ENCODE measurements at places on chromosomes 6 and 20.

DNA sequence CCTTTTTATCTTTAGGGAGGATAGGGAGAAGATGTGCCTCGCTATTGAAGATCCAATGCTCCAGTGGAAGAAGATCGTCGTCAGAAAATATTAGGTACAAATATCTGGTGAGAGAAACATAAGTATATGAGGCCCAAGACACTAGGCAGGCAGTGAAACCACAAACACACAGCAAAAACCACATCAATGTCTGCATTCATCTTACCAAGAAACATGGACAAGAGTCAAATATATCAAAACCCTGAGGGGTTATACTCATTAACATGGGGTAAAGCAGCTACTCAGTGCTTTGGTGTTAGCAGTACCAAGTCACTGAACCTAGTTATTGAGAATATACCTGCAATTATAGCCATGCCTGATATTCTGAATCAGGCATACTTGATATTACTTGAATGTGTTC lies 101.4 kb upstream of the FAM184A start:
- no peak for DNase-seq

DNA sequence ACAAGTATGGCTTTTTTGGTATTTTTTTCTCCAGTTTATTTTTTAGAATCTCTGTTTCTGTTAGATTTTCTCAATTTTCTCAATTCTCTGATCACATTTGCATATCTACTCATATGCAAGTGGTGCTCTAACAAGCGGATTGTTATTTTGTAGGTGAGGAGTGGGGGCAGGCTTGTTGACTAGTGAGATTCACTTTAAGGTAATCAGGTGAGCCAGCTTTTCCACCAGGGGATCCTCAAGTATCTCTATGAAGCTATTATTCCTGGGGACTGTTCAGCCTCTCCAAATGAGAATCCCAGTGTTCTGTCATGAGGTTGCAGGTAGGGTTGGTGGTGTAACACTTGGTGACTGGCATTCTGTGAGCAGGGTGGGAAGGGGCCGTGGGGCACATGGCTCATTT lies 274.3 kb upstream of the FERMT1 start:
- no peak for DNase-seq

DNA sequence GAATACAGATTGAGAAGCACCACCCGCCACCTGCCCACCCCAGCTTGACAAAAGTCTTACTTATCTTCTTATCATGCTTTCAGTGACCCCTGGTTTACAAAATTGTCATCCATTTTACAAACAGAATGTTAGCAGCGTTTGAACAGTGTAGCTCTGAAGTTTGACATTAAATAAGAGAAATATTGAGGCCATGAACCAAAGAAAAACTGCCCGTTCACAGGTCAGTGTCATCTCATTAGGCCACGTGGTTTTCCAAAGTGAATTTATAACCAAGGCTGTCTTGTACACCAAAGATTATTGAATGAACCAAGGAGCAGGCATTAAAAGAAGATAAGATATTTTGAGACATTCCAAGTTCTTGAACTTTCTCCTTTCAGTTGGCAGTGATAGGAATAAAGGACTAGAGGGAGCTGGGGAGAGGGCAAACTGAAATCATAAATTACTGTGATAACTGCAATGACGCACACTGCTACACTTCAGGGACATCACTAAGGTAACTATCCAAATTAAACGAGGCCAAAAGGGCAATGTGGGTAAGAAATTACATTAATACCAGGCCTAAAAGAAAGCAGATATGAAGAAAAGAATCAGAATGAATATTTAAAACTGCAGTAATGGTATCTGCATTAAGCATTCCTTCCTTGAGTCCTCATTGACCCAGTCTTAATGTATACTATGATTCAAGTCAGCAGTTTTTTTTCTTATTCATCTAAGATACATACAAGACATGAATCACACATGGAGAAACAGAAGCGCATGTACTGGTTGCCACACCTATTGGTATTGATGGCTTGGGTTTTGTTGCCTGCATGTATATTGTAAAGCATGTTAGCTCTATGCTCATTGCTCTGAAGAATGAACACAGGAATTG lies 159.8 kb upstream of the ARG1 start:
- no peak for DNase-seq

- no peak for DNase-seq
Measured at GRCh38 chr6:85240787-85241385, 209.0 kb upstream of the NT5E start.

DNA sequence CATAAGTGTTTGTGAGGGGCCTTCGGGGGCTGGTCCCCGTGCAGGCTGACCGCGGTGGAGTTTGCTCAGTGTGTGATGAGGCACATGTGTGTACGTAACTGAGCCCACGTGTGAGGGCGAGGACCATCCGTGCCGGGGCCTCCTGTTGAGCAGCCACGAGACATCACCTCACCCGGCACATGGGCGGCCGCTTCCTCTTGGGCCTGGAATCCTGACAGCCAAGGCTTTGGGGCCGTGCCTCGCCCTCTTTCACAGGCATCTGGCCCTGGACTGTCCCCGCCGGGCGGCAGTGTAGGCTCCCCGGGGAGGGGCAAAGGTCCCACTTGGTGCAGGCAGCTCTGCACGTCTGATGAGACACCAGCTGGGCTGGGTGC lies 202.3 kb downstream of the DLL1 start:
- DNase-seq = no peak

DNA sequence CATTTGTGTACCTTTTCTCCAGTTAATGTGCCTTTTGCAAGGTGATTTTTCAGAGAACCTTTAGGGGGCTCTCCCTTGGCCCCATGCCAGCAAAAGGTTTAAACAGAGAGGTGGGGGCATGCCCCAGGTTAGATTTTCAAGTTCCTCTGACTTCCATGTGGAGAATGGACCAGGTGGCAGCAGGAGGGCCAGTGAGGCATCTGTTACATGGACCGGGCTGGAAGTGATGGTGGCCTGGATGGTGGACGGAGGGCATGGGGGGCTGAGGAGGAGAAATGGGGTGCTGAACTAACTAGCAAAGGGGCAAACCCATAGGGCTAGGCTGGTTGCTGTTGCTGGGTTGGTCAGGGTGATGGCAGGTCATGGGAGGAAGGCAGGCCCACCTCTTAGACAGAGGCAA lies 20.7 kb upstream of the BPI start:
- DNase-seq = no peak

DNA sequence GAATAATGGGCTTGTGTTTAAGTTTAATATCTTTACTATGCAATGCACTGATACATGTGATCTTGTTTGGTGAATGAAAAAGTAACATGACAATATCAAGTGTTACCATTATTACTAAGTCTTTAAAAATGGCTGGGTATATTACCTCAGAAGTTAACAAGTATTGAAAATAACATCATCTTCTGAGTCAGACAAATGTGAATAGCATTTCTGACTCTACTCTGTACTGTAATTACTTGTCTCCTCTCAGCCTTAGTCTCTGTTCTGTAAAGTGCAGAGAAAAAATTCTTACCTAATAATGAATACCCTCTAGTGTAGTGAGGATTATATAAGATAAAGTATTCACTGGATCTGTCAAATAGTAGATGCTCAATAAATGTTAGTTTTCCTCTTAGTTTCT lies 47.0 kb upstream of the GCLC start:
- no peak for DNase-seq

DNA sequence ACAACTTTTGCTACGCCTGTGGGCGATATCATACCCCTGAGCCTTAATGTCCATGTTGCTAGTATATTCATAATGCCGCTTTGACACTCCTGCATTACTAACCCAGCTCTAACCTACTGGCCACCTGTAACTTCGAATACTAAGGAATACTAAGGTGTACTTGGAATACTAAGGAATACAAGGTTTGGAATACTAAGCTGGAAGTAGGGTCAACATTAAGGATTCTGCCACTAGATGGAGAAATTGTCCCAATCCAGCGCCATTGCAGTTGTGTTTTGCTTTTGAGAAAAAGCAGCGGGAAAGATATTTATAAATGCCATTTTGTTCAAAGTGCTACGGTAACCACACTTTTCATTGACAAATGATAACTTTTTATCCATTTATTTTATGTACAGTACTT lies 10.7 kb downstream of the TBXT start:
- DNase-seq = no peak

DNA sequence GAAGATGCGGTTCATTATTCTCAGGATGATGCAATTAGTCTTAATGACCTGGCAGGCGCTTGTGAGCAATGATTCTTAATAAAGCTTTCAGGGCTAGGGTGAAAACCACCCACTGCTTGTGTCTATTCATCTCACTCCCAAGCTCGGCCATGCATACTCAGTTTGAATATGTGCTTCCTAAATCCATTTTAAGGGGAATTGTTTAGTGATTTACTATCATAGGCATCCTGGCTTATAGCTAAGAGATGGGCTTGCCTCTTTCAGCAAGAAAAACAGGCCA lies 141.1 kb upstream of the SLC24A3 start:
- DNase-seq = no peak

GRCh38 chr6:356828-357251 lies 34.7 kb upstream of the IRF4 start:
- DNase-seq = no peak

- DNase-seq = no peak
Measured at GRCh38 chr6:148203970-148204369, 138.7 kb upstream of the SASH1 start.

GRCh38 chr6:30227763-30228487 lies 14.7 kb upstream of the TRIM26 start:
- DNase-seq = no peak

- no peak for DNase-seq
Measured at GRCh38 chr6:87700397-87701343, 1.4 kb downstream of the AKIRIN2 start.

GRCh38 chr6:56787209-56787608 lies 144.5 kb upstream of the DST start:
- DNase-seq = no peak

DNA sequence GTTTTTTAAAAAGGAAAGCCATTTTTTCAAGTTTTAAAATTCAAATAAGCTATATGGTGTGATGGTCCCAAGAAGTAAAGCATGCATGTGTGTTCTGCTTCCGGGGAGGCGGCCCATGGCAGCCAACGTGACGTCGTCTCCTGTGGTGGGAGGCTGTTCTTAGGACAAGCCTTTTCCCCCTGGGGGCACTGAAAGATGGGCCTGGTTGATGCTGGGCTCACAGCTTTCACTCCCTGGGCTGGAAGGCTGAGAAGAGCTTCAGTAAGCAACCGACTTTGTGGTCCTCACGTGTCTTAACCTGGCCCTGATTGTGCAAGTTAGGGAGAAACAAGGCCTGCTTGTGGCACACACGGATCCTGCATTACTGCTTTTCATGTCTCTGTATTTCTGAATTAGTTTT lies 84.1 kb downstream of the SMOC2 start:
- no peak for DNase-seq

GRCh38 chr6:107870381-107870780 lies 46.3 kb upstream of the SCML4 start:
- no peak for DNase-seq

- no peak for DNase-seq
Measured at GRCh38 chr20:21053002-21053762, 53.0 kb downstream of the LINC00237 start.

DNA sequence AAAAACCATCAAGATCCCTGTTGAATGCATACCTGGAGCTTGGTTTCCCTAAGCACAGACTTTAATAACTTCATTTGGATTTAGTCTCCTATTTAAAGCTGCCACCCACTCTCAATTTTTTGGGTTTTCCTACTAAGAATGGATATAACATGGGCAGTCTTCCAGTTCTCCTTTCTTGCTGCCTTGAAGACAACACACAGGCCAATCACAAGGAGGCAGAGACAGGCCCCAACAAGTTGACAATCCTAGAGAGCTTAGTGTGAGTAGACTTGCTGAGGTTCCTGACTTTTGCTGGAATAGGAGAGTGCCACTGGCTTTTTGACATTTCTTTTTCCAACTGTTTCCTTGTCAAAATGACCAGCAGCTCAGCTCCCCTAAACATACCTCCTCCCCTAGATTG lies 112.3 kb upstream of the ESR1 start:
- DNase-seq = no peak

DNA sequence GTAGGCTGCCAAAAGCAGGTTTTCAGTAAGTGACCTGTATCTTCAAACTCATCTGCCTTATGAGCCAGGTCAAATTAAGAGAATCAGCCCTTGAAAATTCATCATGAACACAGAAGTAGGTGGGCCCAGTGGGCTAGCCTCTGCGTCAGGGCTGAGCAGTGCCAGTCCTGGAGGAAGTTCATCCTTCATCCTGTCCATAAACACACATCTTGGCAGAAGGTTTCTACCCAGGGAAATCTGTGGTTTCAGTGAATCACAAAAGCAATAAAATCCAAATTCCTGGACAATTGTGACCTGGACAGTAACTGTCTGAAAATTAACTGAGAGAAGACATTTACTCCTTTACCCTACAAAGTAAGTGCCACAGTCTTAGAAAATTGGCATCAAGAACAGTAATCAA lies 72.4 kb downstream of the ATG5 start:
- no peak for DNase-seq

DNA sequence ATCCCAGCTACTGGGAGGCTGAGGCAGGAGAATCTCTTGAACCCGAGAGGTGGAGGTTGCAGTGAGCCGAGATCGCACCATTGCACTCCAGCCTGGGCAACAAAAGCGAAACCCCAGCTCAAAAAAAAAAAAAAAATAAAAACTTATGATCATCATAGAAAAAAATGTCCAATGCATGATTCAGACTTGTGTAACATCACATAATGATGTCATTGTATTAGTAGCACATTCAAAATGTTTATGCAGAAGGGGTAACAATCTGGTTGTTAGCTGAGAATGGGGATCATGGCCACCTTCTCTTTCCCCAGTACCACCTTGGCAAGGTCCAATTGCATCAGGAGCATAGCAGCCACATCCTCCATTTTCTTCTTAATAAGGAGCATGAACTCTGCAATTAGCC lies 137.6 kb upstream of the MARCKS start:
- DNase-seq = no peak

GRCh38 chr6:154057098-154057497 lies 18.1 kb downstream of the OPRM1 start:
- no peak for DNase-seq

DNA sequence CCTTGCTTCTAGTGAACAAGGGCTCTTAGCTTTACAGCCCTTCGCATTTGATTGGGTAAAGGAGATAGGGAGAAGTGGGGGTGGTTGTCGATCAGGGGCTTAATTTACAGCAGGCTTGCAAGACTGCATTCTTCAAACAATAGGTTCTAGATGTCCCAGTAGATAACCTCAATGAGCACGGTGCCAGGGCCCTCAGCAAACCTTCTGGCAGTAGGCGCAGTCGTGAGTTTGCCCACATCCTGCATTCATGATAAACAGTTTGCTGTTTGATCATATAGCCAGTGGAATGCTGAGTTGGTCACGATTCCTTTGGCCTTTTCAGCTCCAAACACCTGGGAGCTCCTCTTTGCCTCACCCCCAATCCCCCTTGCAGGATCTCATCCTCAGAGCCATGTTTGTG lies 27.5 kb downstream of the SUN5 start:
- DNase-seq = no peak

- no peak for DNase-seq
Measured at GRCh38 chr6:127464161-127464880, 5.1 kb upstream of the KIAA0408 start.

DNA sequence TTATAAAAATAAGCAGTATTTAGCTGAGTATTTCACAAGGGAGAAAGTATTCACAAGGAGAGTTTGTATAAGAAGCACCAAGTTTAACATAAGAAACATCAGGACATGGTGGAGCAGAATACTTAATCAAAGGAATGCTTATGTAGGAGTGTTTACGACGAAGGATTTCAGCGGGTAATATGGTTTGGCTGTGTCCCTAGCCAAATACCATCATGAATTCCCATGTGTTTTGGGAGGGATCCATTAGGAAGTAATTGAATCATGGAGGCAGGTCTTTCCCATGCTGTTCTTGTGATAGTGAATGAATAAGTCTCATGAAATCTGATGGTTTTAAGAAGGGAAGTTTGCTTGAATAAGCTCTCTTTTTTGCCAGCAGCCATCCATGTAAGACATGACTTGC lies 1099.1 kb upstream of the ADGRB3 start:
- DNase-seq = no peak

GRCh38 chr6:161140554-161140875 lies 133.3 kb downstream of the AGPAT4 start:
- DNase-seq = no peak
